ENCODE measurements at places on chromosomes 2 and 18.

DNA sequence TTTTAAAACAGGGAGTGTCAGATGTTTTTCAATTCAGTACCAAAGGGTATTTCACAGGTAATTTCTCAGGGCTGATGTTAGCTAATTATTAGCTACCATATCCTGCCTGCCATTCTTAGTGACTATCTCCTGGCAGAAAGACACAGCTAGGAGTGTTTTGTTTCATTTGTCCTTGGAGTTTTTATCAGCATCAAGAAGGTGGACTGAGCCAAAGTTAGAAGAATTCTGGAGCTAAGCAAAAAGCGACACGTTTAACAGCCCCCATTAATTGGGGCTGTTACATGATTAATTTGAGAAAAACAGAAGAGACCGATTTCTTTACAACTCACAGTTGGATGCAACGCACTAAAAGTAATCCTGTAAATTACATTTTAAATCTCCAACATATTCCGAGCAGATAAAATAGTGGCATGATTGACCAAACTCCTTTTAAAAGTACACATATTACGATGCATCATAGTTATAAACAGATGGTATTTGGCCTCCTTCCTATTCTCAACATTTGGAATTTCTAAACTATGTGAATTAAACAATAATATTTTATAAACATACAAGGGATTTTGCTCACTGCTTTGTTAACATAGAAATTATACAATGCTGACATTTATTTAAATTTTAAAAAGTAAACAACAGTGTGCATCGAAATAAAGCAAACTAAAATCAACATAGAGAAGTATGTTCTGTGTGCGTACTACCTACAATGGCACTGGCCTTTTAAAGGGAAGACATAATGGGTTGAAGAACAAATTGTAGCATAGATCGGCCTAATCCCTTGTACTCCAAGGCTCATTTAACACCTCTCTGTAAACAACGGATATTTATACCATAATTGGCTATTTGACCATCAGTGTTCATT is 585.1 kb downstream of the ZEB2 start:
- no peak for DNase-seq

- no peak for DNase-seq
These were observed 30.2 kb downstream of the XDH start for GRCh38 chr2:31384351-31384750.

DNA sequence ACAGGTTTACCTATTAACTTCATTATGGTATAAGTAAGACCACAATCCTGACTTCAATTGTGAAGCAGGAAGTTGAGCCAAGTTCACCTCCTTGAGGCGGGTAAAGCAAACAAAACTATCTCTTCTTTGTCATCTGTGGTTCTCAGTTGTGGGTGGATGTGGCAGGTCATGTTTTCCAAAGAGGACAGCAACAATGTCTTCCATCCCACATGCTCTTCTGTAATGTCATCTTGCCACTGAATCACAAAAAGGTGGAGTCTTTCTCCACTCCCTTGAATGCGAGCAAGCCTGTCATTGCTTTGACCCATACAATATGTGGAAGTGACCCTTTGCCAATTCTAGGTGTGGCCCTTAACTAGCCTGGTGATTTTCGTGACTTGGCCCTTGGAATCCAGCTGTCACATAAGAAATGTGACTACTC is 98.7 kb downstream of the GRB14 start:
- no peak for DNase-seq

DNA sequence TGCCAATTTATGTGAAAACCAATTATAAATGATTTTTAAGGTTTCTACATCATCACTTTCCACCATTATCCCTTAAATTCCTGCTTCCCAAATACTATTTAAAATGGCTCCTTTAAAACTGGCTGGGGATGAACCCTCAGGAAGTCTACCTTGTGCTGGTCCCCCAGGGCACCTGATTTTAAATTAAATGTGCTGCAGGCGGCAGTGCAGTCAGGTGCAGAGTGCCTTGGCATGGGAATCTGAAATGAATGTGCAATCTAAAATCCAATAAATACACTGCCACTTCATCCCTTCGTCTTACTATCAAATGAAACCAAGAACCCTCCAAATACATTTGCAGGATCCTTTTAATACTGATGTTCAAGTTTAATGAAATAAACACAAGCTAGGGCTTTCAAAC is 61.8 kb downstream of the C2orf76 start:
- DNase-seq = no peak

DNA sequence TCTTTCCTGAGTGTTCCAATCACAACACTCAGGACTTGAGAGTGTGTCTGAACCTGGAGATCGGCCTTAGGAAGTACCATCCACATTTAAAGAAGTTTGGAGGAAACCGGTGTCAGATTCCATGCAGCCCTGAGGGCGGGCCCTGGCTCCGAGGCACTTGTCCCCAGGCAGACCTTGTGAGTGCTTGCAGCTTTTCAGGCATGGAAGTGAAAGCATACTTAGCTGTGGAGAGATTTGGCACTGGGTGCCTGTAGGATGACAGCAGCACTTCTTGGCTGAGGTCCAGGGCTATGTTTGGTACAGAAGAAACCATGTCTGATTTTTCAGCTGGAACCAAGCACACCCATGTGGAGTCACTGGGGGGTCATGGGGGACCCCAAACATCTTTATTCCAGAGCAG is 230.8 kb downstream of the SEPTIN10 start:
- no peak for DNase-seq

- DNase-seq = no peak
These were observed 251.4 kb downstream of the ANKRD30B start for GRCh38 chr18:14999085-14999975.

DNA sequence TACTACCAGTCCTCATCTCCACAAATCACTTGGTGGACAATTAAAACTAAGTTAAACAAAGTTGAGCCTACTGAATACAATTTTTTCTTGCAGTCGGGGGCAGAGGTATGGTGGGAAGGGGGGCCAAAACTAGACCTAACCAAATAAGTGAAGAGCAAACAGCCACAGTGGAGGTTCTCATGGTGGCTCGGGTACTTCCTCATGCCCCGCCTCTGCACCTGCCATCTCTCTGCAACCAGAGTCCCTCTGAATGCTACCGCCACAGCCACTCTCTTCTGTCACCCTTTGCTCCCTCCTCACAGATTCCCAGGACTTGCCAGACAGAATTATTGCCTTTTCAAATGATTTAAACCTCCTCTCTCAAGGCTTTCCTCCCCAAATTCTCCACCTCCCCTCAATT is 204.2 kb downstream of the TMEM247 start:
- no peak for DNase-seq

- DNase-seq = no peak
These were observed 854.3 kb upstream of the ACVR2A start for GRCh38 chr2:146990311-146991054.

- DNase-seq = no peak
These were observed 285.3 kb upstream of the ZSWIM2 start for GRCh38 chr2:187134306-187134705.

DNA sequence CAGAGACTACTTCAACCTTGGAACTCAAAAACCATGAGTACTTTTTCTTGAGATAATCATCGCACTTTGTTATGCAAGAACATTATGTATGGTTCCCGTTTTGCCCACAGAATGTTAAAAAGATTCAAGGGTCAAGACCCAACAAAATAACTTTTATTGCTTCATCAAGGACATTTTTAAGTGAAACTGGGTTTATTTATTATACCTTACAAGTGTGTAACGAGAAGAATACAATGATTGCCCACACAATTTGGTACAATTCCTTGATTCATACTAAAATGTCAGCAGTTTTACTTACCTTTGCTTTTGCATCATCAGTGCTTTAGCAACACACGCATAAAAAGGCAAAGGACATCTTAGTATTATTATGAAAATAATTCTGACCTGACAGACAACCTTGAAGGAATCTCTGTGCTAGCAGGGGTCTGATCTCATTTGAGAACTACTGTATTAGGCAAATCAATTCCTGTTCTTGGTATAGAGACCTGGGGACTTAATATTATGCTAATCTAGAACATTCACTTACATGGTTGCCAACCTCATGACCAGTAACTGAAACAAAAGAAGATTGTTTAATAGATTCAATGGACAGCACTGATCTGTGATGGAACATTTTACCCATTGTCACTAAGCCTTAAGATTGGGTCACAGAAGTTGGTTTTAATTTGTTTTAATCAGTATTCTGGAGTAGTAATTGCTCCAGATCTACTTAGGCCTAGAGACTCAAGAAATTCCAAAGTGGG is 16.2 kb downstream of the CCDC88A start:
- no peak for DNase-seq
